PC-3 (cell line): ENCODE measurements at places on chromosomes 3 and 15.

GRCh38 chr3:113812854-113813253 lies 25.7 kb upstream of the GRAMD1C start:
- DNase-seq, result no peak

GRCh38 chr3:37505415-37505814 lies 331.0 kb upstream of the LRRFIP2 start:
- no peak for DNase-seq

DNA sequence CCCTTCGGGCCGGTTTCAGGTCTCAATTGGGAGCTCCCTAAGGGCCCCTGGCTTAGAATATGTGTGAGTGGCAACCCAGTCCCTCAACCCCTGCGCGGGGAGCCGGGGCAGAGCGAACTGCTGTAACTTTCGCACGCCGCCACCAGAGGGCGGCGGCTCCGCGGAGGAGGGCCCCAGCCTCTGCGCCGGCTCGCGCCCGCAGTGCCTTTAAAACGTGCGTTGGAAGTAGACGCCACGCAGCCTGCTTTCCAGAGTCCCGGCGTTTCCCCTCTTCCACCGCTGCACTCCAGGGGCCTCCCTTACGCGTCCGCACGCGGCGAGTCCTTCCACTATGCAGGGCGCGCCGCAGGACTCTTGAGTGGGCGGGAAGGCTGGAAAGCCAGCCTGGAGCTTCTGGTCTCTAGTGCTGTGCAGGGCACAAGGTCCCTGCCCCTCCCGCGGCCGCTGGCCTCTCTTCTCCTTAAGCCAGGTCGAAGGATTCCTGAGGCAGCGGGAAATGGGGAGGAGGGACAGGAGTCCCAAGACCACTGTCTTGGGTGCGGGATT lies 23.7 kb upstream of the RNU6-1 start:
- DNase-seq, result peak; percentile 74

GRCh38 chr15:41927536-41927935 lies 33.7 kb upstream of the SPTBN5 start:
- no peak for DNase-seq

GRCh38 chr3:18343809-18344208 lies 81.3 kb downstream of the SATB1 start:
- DNase-seq, result no peak

DNA sequence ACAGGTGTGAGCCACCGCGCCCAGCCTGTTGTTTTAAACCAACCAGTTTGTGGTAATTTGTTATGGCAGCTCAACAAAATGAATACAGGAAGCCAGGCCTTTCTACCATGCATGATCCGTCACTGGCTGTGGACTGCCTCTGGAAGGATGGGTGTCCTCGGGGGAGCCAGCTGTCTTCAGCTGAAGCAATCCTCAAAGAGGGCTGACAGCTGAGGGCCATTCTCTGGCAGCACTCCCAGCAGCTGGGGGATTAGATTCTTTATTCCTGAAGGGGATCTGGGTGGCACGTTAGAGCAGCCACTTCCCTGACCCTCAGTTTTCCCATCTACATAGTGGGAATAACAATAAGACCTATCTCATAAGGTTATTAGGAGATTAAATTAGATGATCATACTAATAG lies 24.4 kb downstream of the POLR2M start:
- DNase-seq, result no peak

DNA sequence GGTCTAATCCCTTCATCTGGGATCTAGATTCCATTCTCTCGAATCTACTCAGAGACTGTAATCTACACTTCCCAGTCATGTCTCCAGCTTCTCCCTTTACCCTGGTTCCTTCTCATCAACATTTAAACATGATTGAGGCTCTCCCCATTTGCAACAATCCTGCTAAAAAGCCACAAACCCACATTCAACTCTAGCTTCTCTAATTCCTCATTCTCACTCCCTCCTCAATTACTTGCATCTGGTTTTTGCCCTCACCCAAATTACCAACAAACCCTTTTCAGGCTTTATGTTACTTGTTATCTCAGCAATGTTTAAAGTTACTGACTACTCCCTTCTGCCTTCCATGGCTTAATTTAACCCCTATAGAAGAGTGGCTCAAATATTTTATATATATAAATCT lies 11.5 kb downstream of the ETFA start:
- DNase-seq, result no peak

DNA sequence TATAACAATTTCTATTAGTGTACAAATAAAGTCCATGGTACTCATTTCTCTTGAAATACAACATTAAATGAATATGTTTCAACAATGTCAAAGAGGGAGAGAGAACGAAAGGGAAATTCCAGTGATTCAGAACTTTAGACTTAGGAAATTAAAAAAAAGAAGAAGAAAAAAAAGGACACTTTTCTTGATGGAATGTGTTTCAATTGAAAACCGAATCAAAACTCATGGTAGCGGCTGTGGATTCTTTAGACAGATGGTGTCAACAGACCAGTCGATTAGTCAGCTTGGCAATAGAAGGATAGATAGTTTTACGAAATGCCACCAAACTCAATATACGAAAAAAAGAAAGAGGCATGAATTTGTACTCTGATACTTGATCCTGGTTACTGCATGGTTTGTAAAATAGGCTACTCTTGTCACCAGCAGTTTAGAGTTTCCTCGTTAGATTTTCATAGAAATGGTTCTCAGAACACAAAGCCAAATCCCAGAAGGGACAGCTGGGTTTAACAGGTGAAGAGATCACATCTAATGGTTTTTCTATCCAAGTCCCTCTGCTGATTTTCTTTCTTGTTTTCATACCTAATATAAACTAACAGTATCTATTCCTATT lies 793.5 kb downstream of the ROBO1 start:
- no peak for DNase-seq

DNA sequence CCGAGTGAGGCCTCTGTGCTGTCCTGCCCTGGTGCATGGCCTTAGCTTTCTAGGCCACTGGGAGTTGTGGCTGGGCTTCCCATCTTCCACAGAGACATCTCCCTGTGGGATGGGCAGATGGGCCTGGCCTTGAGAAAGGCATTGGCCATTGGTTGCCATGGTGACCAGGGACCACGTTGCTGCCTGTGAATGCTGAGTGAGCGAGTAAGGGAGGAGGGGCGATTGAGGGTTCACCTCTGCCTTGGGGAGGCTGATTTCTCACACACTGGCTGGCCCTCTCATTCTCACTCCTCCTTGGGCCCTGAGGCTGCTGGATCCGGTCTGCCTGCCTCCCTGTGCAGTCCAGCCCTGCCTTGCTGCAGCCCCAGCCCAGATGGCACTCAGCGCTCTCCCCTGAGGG lies 26.4 kb upstream of the DOCK3 start:
- no peak for DNase-seq

- peak; percentile 61 for DNase-seq
Observed at GRCh38 chr3:149783576-149783975, 8.8 kb downstream of the ANKUB1 start.

DNA sequence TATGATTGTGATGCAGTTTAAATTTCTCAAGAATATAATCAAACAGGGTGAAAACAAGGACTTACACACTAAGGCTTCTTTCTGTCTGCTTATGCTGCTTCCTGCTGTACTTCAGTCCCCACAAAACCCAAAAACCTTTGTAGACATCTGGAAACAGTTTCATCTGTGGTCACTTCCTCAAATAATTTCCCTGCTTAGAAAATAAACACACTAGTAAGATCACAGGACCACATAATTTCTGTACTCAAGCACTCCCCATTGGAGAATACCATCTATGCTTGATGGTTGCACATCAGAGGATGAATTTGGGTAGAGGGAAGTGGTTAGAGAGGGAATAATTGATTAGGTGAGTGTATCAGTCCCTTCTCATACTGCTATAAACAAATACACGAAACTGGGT lies 266.2 kb downstream of the LSAMP start:
- no peak for DNase-seq

GRCh38 chr3:117479095-117479494 lies 769.5 kb downstream of the TUSC7 start:
- DNase-seq, result no peak

GRCh38 chr3:81716870-81717509 lies 44.5 kb downstream of the GBE1 start:
- DNase-seq, result peak; percentile 45

- DNase-seq, result peak; percentile 59
Observed at GRCh38 chr3:64344721-64345207, 119.5 kb upstream of the PRICKLE2 start.

GRCh38 chr15:31179693-31180092 lies 78.2 kb upstream of the TRPM1 start:
- DNase-seq, result no peak

GRCh38 chr15:101100593-101101442 lies 151.0 kb downstream of the CHSY1 start:
- DNase-seq, result no peak

GRCh38 chr3:12170207-12170606 lies 11.5 kb upstream of the TIMP4 start:
- DNase-seq, result no peak

DNA sequence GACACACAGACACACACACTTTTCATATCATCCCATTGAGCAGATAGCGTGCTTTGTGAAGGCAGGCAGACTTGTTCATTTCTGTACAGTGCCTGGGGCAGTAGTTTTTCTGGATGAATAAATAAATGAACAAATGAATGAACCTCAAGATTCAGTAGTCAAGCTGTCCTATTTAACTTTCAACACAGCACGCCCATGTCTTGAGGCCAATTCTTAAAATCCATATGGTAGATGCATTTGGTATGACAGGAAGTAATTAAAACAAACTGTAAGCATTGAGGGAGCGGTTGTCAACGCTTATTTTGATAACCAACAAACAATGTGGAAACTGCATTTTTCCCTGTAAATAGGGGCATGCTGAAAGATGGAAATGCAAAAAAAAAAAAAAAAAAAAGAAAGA lies 80.0 kb upstream of the BNC1 start:
- DNase-seq, result no peak

DNA sequence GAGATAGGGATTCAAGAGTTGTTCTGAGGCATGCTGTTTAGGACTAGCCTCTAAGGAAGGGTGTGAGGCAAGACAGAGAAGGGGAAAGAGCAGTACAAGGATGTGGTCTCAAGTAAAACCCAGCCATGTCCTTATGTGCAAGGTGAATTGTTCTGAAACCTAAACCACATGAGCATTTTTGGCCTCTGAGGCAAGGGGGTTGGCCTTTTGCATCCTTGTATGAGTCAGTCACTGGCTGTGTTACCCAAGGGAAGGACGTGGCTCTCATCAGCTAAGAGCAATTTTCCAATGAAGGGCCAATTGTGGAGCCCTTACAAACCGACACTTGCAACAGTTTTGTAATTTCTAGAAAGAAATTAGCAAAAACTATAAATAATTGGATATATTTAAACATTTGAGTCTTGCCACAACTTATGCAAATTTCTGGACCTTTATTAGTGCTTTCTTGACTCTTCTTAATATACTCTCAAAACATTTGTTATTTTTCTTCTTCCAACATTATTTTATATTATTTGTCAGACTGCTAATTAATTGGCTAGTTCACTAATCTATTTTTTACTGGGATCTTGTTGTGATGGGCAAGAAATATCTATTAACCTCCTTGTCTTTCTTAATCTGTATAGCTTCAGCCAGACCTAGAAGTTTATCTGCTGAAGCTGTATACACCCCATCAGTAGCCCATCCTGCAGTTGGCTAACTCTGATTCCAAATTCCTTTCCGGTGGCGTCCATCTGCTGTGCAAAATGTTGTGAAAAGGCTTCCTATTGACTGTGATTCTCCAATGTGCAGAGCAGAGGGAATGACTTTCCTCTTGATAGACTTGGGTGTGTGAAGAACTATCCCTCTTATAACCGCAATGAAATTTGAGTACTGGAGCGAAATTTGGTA lies 97.7 kb upstream of the P2RY1 start:
- DNase-seq, result peak; percentile 58

GRCh38 chr15:29740692-29741311 lies 81.5 kb downstream of the TJP1 start:
- DNase-seq, result peak; percentile 37

DNA sequence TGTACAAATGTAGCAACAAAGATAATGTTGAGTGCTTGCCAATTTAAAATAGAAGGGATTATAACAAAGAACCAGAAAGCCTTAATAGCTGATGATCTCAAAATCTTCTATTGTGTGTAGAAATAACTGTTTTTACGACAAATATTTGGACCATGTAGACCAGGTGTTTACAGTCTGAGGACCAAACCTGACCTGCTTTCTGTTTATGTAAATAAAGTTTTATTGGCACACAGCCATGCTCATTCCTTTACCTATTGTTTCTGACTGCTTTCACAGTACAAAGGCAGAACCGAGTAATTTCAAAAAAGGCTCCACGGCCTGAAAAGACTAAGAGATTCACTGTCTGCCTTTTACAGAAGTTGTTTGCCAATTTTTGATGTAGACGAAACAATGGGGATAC lies 91.8 kb downstream of the GOLIM4 start:
- DNase-seq, result no peak

- DNase-seq, result no peak
Observed at GRCh38 chr3:178206521-178206920, 329.7 kb upstream of the KCNMB2 start.

DNA sequence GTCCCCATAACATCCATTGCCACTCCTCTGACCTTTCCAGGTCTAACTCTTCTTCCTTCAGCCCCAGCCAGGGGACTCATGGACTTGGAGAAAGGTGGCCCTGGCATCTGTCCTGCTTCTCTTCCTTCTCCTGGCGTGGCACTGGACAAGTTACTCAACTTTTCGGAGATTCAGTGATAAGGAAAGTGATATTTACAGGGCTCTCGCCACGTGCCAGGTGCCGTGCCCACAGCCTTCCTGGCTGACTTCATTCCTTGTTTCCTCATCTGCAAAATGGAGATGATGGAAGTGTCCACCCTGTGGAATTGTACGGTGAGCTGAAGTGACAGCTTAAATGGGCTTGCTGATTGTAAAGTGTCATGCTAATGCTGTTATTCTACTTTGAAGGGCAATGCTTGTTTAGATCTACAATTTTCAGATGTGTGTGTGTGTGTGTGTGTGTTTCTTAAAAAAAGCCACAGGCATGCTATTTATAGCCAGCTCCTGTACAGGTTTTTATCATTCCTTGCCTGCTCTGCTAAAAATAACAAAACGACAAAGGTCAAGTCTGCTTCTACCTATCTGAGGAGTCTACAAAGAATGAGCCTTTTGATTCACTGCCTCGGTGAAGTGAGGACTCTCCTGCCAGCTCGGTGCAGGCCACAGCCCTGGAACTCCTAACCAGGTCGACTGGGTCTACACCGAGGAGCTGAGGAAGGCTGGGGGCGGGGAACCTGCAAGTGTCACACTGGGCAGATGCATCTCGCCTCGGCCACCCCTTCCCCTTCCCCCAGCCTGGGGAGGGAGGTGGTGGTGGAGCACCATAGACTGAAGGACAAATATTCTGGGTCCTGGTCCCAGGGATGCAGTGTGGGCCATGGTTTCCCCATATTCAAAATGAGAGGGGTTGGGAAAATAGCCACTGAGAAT lies 11.4 kb upstream of the ATP2B2 start:
- no peak for DNase-seq

- DNase-seq, result peak; percentile 37
Observed at GRCh38 chr15:48084759-48085590, 35.8 kb upstream of the SLC24A5 start.

GRCh38 chr15:51341366-51342226 lies at the start of gene GLDN:
Gene GLDN (plus strand): TSS chr15:51341655. CDS start chr15:51341685, 30 bp downstream.
- no peak for DNase-seq

GRCh38 chr3:5531741-5532290 lies 344.3 kb downstream of the EDEM1 start:
- no peak for DNase-seq
